ENCODE measurements at places on chromosomes 12 and 14.

DNA sequence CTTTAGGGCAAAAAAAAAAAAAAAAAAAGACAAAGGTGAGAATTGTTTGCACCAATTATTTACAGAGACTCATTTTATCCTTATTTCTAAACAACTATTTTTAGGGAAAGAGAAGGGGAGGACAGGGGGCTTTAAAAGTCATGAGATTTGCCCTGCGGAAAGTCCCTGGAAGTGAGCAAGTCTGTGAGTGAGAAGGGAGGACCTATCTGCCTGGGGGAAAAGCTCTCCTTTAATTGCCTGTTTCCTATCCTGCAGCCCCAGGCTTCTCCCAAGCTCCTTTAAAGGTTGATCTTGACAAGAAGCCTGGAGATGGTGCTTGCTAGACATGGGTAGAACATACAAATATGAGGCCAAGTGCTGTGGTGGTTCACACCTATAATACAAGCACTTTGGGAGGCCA lies 8.3 kb upstream of the CHST11 start:
- DNase-seq = no peak

DNA sequence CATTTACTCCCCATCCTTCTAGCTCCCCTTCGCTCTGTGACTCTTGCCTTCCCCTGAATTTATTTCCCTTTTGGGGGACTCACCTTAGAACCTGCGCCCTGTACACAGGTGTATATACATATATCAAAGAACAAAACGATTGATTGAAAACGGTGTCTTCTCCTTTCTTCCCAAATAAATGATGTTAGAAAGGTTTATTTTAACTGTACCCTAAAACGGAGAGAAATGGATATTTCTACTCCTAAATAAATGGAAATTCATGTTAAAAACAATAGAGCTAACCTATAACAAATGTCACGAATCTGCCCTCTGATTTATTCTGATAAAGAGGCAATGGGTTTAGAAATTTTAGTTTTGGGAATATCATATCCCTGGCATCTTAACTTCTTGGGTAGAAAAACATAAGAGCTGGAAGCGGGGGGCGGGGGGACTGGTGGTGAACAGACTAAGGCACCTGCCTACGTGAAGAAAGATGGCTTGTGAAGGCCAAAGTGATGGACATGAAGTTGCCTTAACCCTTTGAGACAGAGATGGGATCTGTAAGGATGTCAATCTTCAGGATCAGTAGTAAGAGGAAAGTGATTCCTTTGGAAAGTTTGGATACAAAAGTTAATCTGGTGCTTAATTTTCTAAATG lies 8.8 kb upstream of the LHX5 start:
- DNase-seq = no peak

DNA sequence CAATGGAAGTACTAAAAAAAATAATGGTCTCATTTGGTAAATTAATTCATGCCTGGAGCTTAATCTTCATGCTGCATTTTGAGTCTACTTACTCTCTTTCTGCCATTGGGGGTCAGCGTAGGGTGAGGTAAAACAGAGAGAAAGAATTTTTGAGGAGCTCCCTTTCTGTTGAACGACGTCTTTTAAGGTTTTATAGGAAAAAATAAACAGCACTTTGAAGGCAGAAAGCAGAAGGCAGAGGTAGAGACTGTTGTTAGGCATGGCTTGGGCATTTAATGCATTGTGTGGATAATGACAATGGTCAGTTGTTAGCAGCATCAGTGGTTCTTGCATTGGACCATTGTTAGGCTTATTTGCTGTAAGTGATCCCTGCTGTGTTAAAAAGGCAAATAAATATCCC lies 557.2 kb upstream of the STXBP6 start:
- DNase-seq = no peak

- DNase-seq = no peak
These were observed 12.5 kb downstream of the POU6F1 start for GRCh38 chr12:51205350-51205749.

GRCh38 chr14:102892651-102893050 lies 29.8 kb upstream of the AMN start:
- no peak for DNase-seq

DNA sequence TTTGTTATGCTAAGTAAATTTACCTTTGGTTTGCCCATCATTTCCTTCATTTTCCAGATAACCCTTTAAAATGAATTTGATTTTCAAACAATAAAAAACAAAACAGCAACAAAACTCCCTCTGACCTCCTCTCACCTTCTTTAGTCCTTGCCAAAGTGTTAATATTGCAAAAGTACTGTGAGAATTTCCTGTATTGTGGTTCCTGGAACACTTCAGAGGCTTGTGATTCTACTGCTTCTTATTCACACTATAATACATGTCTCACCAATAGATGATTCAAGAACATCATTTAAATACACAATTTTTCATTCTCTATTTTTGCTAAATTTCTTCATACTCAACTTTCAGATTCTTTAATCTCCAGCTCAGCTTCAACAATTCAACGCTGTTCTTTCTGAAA lies at the start of gene KLRD1:
TSS of gene KLRD1 (plus strand) at position 241 of the 400 bp plus-strand sequence. CDS start 208 bp downstream, outside the sequence.
- DNase-seq = no peak

- DNase-seq = peak; percentile 98
These were observed 22.3 kb upstream of the HECTD1 start for GRCh38 chr14:31229638-31230572.

DNA sequence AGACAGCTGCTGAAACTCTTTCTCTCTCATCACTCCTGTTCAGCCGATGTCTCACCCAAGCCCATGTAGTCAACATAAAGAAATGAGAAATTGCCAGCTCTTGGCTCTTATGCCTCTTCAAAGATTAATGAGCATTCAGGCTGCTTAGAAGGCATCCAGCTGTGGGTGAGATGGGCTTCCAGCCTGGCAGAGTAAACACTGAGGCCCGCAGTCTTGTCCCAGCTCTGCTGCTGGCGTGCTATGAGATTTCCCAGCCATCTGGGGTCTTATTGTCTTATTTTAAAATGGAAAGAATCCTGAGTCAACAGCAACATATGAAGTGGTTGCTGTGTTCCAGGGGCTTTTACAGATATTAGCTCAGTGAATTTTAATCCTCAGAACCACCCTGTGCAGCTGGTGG lies 12.6 kb downstream of the RXYLT1 start:
- no peak for DNase-seq

GRCh38 chr12:77833329-77833728 lies 2.6 kb downstream of the NAV3 start:
- no peak for DNase-seq

GRCh38 chr12:38961683-38962082 lies 56.3 kb upstream of the CPNE8 start:
- DNase-seq = no peak

- no peak for DNase-seq
These were observed 2.7 kb downstream of the SHMT2 start for GRCh38 chr12:57232156-57232756.

DNA sequence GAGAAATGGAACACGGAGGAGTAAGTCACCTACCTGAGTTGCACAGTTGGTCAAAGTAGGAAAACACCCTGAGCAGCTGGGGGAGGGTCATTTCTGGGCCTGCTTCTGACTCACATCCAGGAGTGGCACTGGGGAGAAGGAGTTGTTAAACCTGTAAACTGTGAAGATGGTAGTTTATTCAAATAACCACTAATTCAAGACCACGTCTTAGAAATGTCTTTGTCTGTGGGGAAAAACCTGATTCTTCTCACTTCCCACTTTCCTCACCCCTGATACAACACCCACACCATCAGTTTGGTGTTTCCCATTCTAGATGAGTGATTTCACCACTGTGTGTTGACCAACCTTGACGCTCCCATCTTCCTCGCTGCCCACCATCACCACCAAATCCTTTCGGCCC lies 207.1 kb downstream of the ANO4 start:
- DNase-seq = no peak

DNA sequence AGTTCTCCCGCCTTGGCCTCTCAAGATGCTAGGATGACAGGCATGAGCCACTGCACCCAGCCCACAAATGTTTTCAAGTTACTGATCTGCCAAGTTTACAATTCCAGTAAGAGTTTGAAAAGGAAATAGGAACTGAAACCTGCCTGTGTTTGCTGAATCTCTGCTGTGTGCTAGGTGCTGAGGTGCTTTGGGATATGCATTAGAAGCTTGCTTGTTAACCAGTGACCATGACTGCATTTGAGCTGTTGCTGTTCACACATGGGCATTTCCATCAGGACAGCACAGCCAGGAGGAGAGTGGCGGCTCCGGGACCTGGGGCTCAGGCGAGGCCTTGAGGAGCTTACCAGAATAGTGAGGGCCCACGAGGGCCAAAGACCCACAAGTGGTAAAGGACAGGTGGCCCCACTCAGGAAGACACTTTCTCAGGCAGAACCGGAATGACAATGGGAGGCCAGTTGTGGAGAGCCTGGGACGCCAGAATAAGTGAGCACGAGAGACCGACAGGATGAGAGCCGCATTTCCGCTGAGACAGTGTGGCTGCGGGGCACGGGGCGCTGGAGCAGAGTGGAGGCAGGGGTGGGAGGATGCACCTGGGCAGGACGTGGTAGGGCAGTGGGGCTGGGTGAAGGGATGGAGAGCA lies 54.5 kb upstream of the MMP17 start:
- DNase-seq = no peak

DNA sequence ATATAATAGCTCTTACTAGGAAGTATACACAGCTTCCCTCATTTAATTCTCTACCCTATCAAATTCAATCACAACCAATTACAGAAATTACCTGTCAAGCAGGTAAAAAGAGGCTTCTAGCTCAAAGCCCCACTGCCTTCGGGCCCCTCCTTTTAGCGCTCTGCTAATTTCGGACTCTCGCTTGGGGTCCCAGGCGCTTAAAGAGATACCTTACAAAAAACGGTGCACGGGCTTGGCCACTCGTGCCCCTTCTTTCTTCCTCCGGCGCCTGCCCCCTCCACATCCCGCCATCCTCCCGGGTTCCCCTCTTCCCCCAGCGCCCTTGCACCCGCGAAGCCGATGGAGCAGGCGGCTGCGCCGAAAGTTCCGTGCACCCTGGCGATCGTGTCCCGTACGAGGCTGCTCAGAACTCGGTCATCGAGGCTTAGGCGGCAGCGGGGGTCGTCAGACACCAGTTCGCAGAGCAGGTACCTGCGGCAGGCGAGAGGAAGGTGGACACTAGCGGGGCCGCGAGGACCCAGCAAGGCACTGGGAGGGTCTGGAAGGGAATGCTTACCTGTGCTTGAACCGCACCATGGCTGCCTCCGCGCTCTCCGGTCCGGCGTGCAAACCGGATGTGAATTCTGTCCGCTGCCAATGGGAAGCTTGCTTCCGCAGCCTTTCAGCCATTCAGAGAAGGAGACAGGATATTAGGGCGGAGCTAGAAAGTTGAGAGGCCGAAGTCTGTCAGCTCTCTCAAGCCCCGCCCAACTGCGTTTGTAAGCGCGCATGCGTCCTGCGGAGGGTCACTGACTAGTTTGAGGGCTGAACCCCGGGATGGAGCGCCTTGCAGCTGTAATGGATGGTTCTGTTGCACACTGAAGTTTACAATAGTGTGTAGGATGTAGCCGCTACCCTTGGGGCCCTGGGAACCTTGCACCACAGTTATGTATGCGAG lies at the start of gene POP5:
TSS of gene POP5 (minus strand) at position 616 of the 937 bp plus-strand sequence. CDS start at position 576, 40 bp downstream.
- DNase-seq = peak; percentile 98

GRCh38 chr14:105853907-105854599 lies 327.7 kb downstream of the TMEM121 start:
- no peak for DNase-seq

DNA sequence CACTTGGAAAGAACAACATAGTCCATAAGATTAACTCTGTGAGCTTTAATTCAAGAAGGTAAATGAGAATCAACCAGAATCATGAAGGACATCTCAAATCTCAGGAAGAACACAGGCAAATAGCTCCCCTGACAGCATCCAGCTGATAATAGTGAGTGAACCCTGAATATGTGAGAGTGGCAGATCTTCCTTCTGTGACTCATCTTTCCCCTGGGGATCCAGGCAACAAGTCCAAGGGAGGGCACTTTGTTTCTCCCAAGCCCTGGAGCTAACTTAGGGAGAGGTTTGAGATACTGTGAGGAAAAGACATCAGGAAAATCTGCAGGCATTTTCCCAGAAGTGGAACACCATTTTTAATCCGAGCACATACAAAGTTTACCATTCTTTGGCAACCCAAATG lies 763.9 kb upstream of the MGAT4C start:
- DNase-seq = no peak

GRCh38 chr12:39886106-39886505 lies 219.8 kb downstream of the SLC2A13 start:
- DNase-seq = no peak

DNA sequence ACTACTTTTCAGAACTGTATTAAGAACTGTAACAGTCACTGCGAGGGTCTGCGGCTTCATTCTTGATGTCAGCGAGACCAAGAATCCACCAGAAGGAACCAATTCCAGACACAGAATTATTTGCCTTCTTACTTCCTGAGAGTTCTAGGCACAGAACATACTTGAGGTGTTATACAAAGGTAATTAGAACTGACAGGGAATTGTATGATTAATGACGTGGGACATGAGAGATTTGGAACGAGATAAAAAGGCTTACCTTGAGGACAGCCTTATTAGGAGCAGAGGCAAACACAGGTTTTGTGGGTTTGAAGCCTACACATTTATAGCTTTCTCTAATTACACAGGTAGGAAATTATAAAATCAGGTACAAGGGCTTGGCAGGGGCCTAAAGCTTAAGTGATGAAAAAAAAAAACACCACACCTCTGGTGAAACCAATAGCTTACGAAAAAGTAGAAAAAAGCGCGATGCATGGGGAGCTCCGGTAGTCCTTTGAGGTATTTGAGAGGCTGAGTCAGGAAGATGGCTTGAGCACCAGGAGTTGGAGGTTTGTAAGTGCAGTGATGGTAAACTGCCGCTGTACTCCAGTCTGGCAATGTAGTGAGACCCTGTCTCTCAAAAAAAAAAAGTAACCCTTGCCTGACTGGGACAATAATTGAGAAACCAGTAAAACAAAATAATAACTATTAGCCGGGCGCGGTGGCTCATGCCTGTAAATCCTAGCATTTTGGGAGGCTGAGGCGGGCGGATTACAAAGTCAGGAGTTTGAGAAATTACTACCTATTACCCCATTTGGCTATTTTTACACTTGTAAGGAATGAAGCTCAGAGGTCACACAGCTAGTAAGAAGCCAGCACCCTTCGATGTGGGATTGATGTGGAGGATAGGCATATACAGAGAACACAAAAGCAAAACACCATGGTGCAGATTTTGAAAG lies 795 bp upstream of the ACOT2 start:
- DNase-seq = no peak

GRCh38 chr12:112005419-112006395 lies 7.3 kb downstream of the TMEM116 start:
- DNase-seq = no peak

DNA sequence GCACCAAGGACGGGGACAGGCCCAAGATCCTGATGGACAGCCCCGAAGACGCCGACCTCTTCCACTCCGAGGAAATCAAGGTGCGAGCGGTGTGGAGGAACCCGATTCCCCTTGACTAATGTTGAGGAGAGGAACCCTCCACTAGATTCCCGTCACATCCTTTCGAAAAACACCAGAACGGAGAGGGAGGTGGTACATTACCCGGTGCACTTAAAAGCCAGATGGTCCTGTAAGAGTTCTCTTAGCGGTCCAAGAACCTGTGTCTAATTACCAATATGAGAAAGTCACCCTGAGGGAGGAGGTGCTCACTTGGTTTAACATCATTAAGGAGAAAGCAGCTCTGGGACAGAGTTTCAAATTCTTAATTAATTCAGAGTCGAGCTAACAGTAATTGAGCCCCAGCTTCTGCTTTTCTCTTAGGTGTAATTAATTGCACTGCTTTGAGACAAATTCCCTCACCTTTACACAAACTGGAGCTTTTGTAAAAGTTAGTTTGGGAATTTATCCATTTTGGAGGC lies 450 bp downstream of the PRKAB1 start:
- peak; percentile 7 for DNase-seq

GRCh38 chr14:90827919-90828610 lies 11.8 kb upstream of the TTC7B start:
- peak; percentile 95 for DNase-seq

GRCh38 chr12:3747543-3747942 lies 5.4 kb downstream of the CRACR2A start:
- no peak for DNase-seq
